ENCODE measurements at places on chromosomes 16 and 17.

- no peak for DNase-seq
These were observed 32.8 kb downstream of the SREBF1 start for GRCh38 chr17:17804007-17804406.

GRCh38 chr17:69207151-69207550 is 21.5 kb downstream of the ABCA10 start:
- no peak for DNase-seq

DNA sequence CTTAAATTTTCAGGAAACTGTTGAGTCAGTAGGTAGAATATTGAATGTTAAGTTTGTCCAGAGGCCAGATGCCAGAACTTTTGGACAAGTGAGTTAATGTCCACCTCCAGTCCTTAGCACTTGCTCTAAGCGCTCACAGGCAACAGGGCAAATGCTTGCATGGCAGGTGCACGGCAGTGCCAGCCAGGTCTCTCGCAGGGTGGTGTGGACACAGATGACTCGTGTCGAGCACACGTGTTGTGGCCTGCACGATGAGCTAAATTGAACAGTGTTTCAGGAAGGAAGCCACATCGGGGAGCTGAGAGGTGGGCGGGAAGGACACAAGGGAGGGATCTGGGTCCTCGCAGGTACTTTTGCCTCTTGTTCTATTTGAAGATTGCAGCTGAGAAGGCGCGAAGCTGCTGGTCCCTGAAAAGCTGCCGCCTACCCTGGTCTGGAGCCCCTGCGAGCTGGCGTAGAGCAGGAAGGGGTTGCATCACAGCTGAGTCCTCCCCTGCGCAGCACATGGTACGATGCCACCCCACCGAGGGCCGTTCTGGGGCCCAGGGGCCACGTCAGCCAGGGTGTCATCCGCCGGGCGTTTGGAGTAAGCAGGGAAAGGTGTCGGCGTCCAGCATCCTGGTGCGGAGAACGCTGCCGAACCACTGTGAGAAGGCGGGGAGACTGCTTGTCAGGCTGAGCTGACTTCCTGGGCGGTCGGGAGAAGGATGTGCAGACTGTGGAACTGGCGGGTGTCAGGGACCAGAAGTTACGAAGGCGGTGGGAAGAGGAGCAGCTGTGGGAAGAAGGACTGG is 6.3 kb downstream of the RAB40C start:
- no peak for DNase-seq

GRCh38 chr16:6484081-6484480 is 848.6 kb upstream of the RBFOX1 start:
- DNase-seq = no peak

DNA sequence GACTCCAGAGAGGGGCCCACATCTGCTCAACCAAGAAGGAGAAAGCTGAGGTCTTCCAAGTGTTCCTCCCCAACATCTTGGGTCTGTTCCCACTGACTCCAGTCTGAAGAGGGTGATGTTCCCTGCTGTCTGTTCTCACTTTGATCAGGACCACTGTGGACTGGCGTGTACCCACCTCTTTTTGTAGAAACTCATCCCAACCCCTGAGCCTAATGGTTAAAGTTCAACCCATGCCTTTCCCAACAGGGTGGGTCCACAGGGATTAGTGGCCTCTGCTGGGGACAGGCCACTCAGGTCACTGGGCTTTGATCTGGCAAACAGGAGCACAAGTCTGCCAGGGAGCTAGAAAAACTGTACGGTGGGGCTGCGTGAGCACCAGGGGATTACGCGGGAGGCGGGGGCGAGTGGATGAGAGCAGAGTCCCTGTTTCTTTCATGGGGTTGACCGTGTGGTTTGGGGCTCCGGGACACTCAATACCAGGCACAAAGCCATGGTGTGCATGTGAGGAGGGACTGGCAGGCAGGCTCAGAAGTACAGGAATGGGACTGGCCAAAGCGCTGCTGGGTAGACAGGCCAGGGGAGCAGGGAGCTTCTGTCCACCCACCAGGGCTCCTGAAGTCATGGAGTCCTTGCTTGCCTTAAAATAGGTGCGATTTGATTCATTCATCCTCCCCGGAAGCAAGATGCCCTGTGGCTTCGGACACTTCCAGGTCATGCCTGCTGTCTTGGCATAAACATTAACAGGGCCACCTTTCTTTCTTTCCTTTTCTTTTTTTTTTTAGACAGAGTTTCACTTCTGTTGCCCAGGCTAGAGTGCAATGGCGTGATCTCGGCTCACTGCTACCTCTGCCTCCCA is at the start of gene CA5A:
Gene CA5A (minus strand): TSS at position 155 of the 856 bp plus-strand sequence. CDS start 79 bp downstream, at position 76.
- no peak for DNase-seq

DNA sequence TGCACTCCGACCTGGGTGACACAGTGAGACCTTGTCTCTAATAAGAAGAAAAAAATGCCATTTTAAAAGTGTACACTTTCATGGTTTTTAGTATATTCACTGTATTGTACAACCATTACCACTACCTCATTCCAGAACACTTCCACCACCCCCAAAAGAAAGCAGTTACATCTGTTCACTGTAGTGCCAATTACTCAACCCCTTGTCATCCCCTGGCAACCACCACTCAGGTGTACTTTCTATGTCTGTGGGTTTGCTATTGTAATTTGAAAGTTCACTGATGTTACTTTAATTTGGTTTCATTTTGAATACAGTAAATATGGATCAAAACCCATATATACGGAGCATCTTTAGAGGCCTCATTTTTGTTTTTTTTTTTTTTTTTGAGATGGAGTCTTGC is 6.1 kb downstream of the ZG16 start:
- no peak for DNase-seq

GRCh38 chr16:57462209-57462977 is at the start of gene POLR2C:
POLR2C (plus strand) TSS chr16:57462679; CDS start chr16:57462725, 46 bp downstream.
- peak; percentile 50 for DNase-seq

DNA sequence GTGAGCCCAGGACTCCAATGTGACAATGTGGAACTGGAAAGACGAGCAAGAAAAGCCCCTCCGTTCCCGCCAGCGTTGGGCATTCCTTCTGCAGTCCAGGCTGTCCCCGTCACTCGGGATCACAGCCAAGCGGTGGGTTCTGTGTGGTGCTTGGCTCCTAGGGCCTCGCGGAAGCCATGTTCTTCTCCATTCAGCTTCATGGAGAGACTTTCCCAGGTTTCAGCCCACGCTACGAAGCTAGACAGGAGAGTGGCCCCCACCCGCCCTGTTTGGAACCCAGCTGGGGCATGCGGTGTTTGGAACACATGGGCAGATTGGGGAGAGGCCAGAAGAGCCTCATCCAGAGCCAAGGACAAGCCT is 5.8 kb downstream of the LMF1 start:
- DNase-seq = no peak

GRCh38 chr16:49886554-49887094 is 30.7 kb upstream of the ZNF423 start:
- DNase-seq = no peak

DNA sequence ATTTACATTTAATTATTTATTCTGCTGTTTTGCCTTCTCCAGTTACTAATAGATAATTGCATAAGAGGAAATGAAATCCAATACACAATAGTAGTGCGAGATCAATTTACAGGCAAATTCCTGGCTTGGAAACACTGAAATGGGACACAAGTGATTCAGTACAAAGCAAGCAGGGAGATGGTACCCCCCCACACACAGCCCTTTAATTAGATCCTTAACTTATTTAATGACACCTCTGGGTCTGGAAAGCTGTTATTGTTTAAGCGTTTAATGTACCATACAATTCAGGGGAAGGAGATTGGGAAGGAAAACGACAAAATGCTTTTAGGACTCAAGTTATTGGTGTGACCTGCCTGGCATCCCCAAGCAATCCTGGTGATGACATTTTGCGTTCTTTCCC is 318.2 kb downstream of the NPIPA8 start:
- no peak for DNase-seq

- DNase-seq = no peak
These were observed 23.5 kb upstream of the NXPH3 start for GRCh38 chr17:49552070-49552751.

- no peak for DNase-seq
These were observed 14.0 kb upstream of the PABPN1L start for GRCh38 chr16:88880226-88881006.

- no peak for DNase-seq
These were observed 3.4 kb downstream of the SGCA start for GRCh38 chr17:50169121-50169764.

- DNase-seq = no peak
These were observed 11.4 kb downstream of the CNP start for GRCh38 chr17:41977991-41978390.

DNA sequence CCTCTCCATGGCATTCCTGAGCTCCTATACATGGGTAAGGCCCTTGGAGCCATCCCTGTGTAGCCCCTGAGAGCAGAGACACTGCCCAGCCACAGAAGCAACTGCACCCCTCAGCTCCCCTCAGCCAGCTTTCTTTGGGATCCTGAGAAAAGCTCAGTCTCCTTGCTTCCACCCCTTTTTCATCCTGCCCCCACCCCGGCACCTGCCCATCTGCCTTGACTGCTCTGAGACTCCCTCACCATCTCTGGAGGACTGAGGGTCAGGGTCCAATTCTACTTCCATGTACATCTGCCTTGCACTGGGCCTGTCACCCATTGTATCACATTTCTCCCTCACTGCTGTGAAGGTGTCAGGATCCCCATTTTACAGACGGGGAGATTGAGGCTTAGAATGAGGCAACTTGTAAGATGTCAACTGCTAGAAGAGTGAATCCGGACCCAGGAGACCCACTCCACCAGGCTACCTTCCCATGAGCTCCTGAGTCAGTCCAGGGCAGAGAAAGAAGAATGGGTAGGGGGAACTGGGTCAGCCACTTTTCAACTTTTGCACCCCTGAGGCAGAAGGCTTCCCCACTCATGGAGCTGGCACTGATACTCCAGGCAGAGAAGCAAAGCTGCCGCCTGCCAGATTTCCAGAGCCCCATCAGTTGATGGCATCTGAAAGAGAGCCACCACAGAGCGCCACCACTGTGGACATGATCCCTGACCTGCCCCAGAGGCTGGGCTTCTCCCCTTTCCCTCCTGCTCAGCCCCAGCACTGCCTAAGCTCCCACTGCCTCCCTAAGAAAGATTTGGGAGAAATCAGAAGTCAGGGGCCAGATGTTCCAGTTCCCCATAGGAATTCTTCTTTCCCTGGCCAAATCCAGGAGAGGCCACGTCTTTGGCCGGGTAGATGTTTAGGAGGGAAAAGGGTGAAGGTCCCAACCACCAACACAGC is 135.4 kb downstream of the TMEM132E start:
- no peak for DNase-seq

DNA sequence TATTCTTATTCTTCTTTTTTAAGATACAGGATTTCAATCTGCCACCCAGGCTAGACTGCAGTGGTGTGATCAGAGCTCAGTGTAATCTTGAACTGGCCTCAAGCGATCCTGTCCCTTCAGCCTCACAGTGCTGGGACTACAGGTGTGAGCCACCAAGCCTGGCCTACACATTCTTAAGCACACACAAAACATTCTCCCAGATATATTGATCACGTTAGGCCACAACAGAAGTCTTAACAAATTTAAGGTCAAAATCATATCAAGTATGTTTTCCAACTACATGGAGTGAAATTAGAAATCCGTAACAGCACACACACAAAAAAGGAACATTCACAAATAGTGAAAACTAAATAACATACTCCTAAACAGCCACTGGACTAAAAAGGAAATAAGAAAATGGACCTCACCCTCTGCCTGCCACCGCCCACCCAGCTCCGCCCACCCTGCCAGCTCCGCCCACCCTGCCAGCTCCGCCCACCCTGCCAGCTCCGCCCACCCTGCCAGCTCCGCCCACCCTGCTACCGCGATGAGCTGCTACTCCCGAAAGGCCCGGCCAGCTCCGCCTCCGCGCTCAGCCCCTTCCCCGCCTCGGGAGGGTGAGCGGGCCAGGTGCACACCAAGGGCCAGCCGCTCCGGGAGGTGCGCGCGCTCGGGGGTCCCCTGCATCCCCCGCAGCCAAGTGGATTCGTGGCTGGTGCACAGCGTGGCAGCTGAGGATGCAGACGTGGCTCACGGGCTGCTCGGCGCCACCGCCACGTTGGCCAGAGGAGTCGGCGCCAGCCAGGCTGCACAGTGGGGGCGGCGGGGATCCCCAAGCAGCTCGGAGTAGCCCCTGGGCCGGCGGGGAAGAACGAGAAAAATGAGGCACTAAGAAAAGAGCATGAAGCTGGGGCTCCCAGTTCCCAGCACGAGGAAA is 41.2 kb downstream of the C16orf87 start:
- no peak for DNase-seq

GRCh38 chr17:3865176-3865575 is 19.1 kb upstream of the NCBP3 start:
- no peak for DNase-seq

DNA sequence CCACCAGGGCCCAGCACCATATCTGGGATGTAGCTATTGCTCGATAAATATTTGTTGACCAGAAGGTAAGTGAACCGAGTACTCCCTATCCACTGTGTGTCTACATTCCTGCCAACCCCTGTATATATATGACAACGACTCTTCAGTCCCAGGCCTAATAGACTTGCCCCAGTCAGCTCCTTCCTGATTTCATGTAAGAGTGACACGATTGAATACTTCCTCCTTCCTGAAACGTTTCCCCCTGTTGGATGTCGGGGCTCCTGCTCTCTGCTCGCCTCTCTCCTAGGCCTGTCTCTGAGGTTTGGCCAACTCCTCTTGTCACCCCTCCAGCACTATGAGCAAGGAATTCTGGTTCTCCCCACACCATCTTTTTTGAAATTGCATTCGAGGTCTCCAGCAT is 178.9 kb downstream of the PRKCA start:
- DNase-seq = no peak

DNA sequence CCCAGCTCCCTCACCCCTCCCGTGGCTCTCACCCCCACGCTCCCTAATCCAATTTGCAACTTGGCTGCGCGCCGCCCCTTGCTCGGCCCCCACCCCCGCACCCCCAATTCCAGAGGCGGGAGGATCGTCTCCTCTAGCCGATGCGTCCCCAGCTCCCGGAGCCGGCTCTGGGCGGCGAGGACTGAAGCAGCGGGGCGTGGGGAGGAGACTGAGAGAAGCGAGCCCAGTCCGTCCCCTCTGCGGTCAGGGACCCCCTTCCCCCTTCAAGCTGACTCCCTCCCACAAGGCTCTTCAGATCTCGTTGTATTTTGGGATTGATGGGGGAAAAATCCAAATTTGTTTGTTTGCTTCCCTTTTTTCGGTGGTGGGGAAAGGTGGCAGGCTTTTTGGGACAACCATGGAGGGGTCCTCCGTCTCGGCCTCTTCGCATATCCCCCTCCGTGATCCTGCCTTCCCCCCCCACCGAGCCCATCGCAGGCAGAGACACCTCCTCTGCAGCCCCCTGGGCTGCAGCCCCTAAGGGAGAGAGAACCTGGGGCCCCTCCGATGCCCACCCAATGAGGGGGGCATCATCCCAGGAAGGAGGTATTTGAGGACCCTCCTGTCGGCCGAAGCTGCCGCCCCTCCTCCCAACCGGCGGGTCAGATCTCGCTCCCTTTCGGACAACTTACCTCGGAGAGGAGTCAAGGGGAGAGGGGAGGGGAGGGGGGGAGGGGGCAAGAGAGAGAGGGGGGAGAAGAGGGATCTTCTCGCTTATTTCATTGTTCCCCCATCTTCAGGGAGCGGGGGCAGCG is 466 bp downstream of the NEUROD2 start:
- no peak for DNase-seq

- no peak for DNase-seq
These were observed 14.5 kb upstream of the RASL10B start for GRCh38 chr17:35716897-35717465.
